Right lung (tissue), 10 donors: ENCODE measurements at places on chromosomes 6 and 20. TPM values are rescaled to one million over a fixed set of nuclear protein-coding genes. Genes with fewer than 3 reads are reported as not detected.

The TUBB2B gene
- 10.5 TPM for polyA plus RNA-seq

The RIMS1 gene
- polyA plus RNA-seq: 0.59 TPM

The OXT gene
- not detected for polyA plus RNA-seq

The STMND1 gene
- 4.6 TPM for polyA plus RNA-seq

The POLR1C gene
- 35.1 TPM for polyA plus RNA-seq

The EPHA7 gene
- polyA plus RNA-seq: 22.2 TPM

The MANEA gene
- polyA plus RNA-seq: 26.8 TPM

The EFCAB8 gene
- polyA plus RNA-seq: 0.26 TPM

The SYNDIG1 gene
- 5.1 TPM for polyA plus RNA-seq

The DPPA5 gene
- not detected for polyA plus RNA-seq

The GOPC gene
- 85.8 TPM for polyA plus RNA-seq

The SPINT4 gene
- not detected for polyA plus RNA-seq

The LAMP5 gene
- 2.8 TPM for polyA plus RNA-seq

The HLA-DOA gene
- 2.8 TPM for polyA plus RNA-seq

The TSPO2 gene
- polyA plus RNA-seq: 0.54 TPM

DNA sequence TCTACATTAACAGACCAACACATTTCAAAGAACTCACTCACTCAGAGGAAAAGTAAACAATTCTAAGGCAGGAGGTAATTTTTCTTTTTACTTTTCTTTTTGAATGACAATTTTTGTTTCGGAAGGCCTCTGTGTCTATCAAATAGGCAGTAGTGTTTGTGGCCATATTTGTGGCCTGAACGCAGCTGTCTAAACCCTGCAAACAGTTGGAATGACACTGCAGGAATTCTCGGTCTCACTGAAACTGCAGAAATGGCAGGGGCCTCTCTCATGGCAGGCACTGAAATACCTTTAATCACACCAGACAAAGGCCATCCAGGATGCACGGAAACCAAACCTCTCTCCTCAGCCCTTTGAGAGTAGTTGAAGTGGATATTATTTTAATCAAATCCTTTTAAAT is 30.4 kb downstream of the FYN start:
- no peak for DNase-seq

DNA sequence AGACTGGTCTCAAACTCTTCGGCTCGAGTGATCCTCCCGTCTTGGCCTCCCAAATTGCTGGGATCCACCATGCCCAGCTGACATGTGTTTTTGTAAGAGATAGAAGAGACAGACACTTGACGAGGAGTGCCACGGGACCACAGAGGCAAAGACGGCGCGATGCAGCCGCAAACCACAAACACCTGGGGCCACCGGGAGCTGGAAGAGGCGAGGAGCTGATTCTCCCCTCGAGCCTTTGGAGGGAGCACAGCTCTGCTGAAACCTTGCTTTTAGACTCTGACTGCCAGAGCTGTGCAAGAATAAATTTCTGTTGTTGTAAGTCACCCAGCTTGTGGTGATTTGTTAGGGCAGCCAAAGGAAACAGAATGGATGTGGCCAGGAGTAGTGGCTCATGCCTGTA is 46.9 kb downstream of the TFAP2C start:
- no peak for DNase-seq

GRCh38 chr6:136012943-136013342 is 161.4 kb downstream of the PDE7B start:
- DNase-seq: no peak

GRCh38 chr6:150697515-150697914 is 97.8 kb downstream of the PLEKHG1 start:
- no peak for DNase-seq

DNA sequence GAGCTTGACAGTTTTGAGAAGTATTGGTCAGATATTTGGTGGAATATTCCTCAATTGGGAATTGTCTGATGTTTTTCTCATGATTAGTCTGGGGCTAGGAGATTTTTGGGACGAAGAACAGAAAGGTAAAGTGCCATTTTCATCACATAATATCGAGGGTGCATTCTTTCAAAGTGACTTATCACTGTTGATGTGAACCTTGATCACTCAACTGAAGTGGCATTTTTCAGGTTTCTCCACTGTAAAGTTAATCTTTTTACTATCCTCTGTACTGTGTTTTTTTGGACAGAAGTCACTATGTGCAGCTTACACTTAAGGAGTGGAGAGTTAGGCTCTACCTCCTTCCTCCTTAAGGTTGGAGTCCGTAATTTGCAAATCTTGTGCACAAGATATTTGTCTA is 39.2 kb downstream of the PTCHD4 start:
- DNase-seq: no peak

DNA sequence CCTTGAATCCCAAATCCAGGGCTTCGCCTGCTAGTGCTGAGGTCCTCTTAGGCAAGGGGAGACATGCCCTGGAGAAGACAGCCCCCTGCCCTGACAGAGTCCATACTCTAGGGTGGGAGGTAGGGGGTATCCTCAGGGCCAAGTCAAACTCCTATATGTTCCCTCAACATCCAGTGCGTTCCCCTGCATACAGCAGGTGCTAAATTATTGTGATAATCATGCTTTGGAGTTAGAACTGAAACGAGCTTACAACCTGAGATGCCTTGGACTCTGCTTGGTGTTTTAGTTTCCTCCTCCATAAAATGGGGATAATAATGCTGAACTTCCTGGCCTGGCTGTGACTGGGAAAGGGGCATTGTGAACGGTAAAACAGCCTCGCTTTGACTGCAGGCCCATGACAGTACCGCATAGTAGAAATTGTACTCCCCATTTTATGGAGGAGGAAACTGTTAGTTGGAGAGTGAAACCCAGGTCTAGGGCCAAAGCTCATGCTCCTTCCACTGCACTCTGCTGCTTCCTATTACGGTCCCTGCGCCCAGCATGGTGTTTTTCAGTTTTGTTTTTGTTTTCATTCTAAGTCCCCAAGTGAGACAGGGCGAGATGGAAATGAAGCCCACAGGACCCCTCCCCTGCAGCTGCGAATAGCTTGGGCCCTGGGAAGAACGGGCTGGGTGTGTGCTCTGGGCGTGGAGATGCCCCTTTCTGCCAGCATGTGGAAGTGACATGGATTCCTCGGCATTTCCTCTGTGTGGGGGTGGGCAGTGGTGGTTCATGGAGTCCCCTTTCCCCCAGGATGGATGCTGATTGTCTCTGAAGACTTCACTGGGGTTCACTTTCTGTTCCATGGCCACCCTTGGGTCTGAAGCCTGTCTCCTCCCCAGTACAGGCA is 162.5 kb downstream of the VEGFA start:
- no peak for DNase-seq

GRCh38 chr20:7760247-7761031 is 179.8 kb downstream of the HAO1 start:
- no peak for DNase-seq

- no peak for DNase-seq
Observed at GRCh38 chr6:110784610-110784979, 30.7 kb downstream of the CDK19 start.

GRCh38 chr6:130771741-130772140 is 55.5 kb upstream of the SMLR1 start:
- no peak for DNase-seq

- DNase-seq: no peak
Observed at GRCh38 chr20:2698912-2699311, 6.3 kb downstream of the EBF4 start.

DNA sequence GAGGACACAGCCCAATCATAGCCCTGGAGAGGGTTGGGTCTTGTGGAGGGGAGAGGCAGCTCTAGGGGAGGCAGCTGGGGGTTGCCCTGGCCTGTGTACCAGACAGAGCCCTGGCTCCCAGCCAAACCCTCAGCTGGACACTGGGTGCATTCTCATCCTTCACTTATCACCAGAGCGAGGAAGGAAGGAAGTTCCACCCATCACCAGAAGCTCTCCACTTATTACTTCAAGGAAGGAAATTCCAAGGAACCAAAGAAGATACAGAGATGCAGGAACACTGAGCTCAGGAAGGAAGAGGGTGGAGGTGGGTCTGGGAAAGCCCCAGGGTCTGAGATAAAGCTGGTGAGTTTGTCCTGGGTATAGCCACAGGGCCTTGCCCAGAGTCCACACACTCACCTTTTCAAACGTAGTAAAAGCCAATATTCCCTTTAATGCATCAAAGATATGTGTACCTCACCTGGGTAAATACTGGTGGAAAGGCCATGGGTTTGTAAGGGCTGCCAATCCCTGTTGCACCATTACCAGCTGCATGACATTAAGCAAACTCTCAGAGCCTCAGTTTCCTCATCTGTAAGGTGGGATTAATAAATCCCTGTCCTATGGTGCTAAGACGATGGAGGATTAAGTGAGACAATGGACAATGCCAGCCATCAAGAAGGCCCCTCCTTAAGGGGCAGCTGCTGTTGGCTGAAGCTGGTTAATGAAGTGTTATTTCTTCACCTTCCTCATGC is 109.7 kb upstream of the NAA20 start:
- no peak for DNase-seq

DNA sequence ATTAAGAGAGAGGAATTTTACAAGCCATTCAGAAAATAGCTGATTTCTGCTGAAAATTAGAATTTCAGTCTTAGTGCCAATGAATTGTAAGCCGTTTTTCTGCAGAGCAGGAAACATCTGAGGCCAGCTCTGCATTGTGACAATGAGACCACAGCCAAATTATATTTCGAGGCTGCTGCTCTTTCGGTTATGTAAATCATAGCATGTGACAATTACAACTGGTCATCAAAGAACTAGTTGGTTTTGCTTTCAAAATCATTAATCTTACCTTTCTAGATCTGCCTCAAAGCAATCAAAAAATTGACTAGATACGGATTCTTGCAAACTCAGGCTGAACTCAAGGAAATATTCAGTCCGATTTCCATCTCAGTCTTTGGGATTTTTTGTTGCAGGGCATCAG is 33.4 kb upstream of the INSM1 start:
- no peak for DNase-seq

GRCh38 chr6:125022391-125022989 is 60.3 kb downstream of the RNF217 start:
- DNase-seq: no peak

- DNase-seq: no peak
Observed at GRCh38 chr6:108074057-108074358, 533 bp downstream of the OSTM1 start.

DNA sequence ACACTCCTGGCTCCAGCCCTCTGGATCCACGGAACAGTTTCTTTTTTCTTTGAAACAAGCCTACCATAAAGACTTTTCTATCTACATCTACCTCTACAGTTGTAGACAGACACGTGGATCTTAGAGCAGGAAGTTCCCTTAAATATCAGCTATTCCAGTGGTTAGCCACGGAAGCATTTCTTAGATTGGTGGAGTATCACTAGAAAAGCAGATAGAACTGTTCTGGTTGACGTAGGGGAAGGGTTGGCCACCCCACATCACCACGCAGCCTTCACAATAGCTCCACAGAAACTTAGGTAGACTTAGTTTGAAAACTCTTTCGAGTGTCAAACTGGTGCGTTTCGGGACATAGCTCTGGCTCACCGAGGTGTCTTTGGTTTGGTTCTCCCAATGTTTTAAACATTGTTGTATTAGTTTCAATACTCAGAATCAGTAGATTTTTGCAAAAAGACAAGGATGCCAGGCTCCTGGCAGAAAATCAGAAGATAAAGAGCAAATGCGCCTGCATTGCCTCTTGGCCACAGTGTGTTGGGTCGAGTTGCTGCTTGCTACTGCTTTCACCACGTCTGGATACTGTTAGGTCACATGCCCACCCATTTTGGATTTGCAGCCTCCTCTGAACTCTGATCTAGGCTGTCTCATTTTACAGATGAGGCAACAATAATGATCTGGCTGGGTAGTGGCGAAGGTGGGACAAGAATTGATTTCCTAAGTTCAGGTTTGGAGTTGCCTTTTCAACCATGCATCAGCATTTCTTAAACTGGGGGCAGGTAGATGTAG is 71.5 kb upstream of the DTNBP1 start:
- no peak for DNase-seq

DNA sequence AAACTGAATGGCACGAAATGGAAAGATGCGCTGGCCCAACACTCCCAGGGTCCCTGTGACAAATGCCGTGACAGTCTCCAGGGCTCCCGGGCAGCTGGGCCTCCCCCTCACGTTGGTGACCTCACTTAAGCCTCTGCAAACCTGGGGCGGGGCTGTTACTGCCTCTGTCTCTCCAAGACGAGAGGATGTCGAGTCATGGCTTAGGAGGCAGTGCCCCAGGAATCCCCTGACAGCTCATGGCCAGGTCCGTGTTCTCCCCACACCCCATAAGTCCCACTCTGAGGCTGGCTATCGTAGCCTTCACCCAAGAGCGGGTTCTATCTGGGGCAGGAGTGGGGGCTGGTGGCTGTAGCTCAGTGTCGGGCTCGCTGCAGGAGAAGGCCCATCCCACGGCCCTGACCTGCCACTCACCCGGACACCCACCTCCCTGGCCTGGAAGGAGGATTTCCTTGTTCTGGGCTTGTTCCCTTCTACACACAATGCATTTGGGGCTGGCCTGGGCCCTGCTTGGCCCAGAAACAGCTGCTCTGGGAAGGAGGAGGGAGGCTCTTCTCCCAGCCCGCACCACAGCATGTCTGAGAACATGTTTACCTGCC is 5.6 kb upstream of the RPS21 start:
- no peak for DNase-seq

GRCh38 chr20:21450572-21450971 is 53.2 kb upstream of the NKX2-4 start:
- DNase-seq: no peak

- DNase-seq: no peak
Observed at GRCh38 chr20:49287555-49288249, 9.8 kb upstream of the ZNFX1 start.

DNA sequence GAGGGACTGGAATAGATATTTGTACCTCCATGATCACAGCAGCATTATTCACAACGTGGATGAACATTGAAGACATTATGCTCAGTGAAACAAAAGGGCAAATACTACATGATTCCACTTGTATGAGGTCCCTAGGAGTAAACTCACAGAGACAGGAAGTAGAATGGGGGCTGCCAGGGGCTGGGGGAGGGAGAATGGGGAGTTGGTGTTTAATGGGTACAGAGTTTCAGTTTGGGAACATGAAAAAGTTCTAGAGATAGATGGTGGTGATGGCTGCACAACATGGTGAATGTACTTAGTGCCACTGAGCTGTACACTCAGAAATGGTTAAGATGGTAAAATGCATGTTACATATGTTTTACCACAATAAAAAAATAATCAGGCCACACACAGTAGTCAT is 164.3 kb upstream of the RREB1 start:
- no peak for DNase-seq

- DNase-seq: no peak
Observed at GRCh38 chr20:41050361-41051008, 21.9 kb downstream of the TOP1 start.

- DNase-seq: no peak
Observed at GRCh38 chr6:40323881-40324634, 263.1 kb downstream of the LRFN2 start.

DNA sequence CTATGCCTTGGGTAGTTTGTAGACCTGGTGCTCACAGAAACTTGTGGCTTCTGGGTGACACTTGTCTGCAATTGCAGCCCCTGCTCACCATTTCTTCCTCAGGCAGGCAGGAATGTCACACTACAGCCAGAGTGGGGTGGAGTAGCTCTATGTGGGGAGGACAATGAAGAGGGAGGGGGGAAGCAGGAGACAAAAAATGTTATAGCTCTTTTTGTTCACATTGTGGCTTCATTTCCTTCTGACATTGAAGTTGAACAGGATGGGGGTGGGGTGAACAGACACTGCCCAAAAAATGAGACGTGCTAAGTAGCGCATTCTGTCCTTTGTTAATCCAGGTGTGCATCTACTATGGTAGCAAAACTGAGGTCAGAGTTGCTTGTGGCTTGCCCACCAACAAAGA is at the start of gene THEMIS:
Gene THEMIS, minus strand, starts transcription at position 124 of the 400 bp plus-strand sequence. CDS start 126 bp downstream, outside the sequence.
- DNase-seq: no peak

- DNase-seq: no peak
Observed at GRCh38 chr6:12047792-12048432, 35.8 kb downstream of the HIVEP1 start.
